NCI-H1930 (cell line): ENCODE measurements at places on chromosomes 6 and 20.

GRCh38 chr6:157403686-157404051 lies 22.7 kb downstream of the ZDHHC14 start:
- no peak for DNase-seq

DNA sequence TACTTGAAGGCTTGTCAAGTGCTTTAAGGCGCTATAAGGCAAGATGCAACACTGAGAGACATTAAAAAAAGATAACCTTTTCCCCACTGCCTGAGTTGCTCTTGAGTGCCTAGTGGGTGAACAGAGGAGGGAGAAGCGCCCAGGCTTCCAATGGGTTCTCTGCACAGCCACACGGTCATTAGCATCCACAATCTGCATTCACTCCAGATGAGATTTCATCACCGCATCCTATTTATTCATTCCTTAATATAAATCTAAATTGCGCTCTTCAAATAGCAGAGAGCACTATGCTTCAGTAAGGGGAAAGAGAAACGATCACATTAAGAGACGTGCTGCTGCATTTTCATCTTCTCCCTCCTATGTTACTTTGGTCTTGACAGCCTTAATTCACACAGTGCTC lies 219.2 kb downstream of the ATXN1 start:
- DNase-seq, result no peak

- no peak for DNase-seq
These were observed 40.9 kb downstream of the PDYN start for GRCh38 chr20:1952737-1953530.

DNA sequence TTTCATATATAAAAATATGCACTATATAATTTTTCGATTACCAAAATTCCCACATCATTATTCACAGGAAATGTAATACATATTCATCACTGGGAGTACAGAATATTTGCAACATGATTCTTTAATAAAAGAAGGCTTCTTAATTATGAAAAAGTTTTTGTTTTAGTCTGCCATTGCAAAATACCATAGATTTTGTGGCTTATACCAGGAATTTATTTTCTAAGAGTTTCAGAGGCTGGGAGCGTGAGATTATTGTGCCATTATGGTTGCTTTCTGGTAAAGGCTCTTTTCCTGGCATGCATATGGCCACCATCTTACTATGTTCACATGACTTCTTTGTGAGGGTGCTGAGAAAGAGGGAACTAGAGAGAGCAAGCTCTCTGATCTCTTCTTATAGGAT lies 306.9 kb upstream of the ADGRB3 start:
- no peak for DNase-seq

DNA sequence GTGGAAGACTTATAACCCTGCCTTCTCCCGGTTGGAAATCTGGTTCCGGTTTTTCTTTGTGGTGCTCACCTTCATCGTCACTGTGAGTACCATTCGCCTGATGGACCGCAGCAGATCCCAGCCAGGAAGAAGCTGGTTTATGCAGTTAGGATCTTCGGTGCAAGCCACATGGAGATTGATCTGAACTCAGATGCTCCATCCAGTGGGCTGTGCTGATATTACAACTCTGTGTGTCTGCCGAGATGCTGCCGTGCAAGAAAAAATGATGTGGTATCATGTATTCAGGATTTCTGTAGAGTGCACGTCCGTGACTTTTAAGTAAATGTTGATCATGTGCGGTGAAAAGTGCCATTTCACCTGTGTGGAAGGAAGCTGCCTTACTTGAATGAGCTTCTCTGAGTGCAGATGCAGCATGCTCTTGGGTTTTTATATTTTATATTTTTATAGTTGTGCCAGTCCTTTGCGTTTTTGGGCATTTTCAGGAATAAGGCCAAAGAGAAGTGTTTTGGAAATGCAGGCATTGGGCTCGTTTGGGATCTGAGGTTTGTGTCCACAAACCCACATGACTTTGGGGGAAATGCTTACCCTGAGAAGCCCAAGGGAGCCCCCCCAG lies 39.2 kb downstream of the DYNLT1 start:
- DNase-seq, result peak; percentile 4

DNA sequence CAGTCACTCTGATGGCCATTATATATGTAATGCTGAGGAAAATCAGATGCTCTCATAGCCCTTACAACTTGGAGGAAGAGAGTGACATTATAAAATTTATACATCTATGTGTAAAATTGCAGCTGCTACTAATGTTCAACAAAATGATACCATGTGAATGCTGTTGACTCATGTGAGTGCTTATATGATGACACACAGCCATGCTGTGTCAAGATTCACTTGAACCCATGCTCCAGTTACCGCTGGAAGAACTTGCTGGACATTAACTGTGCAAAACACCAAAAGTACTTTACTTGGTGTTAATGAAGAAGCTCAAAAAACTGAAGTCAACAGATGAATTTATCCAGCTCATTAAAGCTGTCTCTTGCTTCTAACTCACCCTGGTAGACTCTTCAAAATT lies 318.9 kb upstream of the PLCB4 start:
- no peak for DNase-seq

DNA sequence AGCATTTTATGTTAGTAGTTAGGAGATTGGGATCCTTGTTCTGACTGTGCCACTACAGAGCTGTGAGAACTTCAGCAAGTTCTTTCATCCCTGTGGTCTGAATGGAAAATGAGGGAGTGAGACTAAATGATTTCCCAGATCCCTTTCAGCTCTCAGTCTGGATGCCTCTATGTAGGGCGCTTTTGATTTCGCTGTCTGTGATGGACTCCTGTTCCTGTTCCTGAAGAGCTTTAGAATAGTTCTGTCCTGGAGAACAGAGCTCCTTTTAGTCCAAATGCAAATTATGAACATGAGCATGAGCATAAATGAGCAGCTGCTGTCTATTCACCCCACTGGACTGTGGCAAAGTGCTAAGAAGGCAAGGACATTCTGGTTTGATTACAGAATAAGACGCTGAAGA lies 61.4 kb upstream of the NT5E start:
- DNase-seq, result no peak

DNA sequence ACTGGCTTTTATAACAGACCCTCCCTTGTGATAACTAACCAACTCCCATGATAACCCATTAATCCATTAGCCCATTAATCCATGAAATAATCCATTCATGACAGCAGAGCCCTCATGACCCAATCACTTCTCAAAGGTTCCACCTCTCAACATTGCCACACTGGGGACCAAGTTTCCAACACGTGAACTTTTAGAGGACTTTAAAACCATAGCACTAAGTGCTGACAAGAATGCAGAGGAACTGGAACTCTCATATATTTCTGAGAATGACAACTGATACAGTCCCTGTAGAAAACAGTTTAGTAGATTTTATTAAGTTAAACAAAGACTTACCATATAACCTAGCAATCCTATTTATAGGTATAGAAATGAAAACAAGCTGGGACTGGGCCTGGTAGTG lies 11.4 kb upstream of the FAM50B start:
- DNase-seq, result no peak

- no peak for DNase-seq
These were observed 802.4 kb downstream of the TFAP2A start for GRCh38 chr6:9612489-9612888.

GRCh38 chr6:153662982-153663381 lies 376.1 kb upstream of the OPRM1 start:
- DNase-seq, result no peak

DNA sequence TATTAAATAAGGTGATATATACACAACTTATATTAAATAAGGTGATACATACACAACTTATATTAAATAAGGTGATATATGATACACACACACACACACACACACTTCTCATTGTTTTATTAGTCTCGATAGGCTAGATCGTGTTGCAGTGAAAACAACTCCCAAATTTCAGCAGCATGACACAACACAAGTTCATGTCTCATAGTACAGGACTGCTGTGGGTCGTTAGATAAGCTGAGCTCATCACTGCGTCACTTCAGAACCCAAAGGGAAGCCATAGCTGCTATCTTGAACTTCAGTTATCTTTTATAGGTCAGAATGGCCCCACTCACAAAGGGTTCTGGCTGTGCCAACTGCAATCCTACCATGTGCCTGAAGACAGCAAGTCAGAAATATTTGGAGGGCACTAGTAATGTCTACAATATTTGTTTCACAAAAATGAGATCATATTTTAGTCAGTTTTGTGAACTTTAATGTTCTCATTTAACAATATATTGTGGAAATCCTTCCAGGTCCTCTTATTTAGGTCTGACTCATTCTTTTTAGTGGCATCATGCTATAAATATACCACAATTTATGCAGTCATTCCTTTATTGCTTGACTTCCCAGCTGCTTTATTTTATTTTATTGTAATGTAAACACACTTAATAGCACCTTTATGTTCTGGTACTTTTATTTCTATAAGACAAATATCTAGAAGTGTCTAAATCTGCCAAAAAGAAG lies 290.2 kb downstream of the PHACTR1 start:
- DNase-seq, result no peak

- no peak for DNase-seq
These were observed 71.5 kb downstream of the PPP1R14C start for GRCh38 chr6:150214310-150214709.

DNA sequence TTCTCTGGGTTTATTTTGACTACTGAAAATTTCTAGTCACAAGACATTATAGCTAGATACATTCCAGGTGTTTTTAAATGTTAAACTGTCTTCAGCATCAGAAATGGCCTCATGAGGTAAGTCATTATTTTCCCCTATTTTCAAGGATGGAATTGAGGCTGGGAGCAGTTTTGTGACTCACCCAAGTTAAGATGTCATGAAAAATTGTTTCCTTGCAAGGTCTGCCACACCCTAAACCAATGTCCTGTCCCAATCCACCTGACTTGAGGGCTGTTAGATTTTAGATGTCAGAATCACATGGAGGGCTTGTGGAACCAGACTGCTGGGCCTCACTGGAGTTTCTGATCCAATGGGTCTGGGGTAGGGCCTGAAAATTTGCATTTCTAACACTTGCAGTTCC lies 16.9 kb downstream of the SLC22A3 start:
- no peak for DNase-seq

DNA sequence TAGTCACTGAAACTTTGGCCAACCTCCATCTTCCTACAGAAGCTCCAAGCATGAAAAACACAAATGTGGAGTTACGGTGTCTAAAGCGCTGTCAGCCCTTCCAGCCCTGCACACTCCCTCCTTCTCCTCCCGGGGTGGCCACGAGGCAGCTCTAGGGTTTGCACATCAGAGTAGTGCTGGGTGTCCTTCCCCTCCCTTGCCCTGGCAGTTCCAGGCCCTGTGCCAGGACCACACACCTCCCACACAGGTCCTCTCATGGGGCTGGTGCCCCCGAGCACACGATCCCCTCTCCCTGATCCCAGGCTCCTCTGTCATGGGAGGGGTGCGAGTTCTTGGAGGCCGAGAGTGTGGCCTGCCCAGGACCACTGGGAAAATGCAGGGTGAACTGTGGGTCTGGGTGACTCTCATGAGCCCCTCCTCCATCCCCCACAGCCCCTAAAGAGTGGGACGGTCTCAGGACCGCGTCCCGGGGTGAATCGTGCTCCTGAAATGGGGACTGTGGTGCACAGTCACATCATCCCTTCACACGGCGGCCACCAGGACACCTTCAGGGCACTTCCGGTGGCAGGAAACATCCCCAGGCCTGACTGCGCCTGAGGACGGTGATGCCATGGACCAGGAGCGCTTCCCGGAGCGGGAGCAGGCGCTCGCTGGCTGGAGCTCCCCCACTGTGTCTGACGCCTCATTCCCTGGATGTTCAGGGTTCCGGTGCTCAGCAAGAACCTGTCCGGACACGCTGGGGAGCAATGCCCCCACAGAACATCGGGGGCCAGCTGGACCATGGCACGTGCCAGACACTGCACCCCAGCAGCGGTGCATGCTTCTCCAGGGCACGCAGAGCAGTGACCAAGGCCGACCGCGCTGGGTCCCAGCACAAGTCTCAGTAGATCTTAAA lies 42.8 kb upstream of the SLCO4A1 start:
- DNase-seq, result no peak

DNA sequence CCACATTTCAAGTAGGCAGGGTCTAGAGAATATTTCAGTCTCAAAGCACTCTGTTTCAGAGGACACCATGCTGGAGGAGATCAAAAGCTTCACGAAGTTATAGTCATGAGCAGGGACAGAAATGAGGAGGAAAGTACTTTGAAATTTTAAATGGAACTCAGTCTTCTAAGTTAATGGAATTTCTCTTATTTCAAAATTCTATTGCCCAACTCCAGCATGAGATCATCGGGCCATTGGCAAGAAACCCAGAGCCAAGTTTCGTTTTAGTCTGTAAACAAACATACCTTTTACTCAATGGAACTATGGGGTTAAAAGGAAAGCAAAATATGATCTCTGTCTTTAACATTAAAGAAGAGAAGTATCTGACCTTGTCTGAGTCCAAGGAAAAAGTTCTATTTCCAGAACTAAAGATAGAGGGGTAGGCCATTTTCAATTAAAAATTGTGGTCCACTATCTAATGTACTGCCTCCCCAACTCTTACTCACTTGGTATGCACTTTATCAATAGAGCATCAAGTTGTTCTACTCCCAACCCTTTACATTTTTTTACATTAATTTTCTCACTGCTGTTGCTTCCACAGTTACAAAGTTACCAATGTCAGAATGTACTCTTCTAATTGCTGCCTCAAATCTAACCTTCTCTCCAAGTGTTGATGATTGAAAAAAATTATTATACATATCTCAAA lies 235.3 kb upstream of the NRSN1 start:
- no peak for DNase-seq

GRCh38 chr20:59670786-59671492 lies 66.6 kb downstream of the PHACTR3 start:
- DNase-seq, result no peak

- no peak for DNase-seq
These were observed 107.9 kb upstream of the MAP3K7 start for GRCh38 chr6:90694802-90695201.

DNA sequence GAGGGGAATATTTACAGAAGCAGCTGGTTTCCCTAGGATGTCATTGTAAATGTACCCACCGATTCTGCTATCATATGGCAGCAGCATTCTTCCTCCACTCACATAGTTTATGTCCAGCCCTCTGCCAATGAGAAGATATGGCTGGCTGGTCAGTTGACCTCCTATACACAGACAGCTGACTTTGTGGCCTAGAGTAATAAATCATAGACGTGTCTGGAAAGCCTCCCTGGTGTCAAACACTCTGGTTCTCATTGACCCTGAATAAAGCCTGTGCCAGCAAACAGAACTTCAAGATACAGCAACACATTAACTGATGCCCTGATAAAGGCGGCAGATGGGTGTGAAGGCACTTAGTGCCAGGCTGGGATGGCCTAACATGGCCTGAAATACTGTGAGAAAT lies 52.6 kb downstream of the GPR63 start:
- no peak for DNase-seq

GRCh38 chr20:2396241-2396814 lies 15.6 kb downstream of the TGM6 start:
- DNase-seq, result no peak
